Heart right ventricle (tissue), 16 donors: ENCODE measurements at places on chromosomes 12 and 14. TPM values are rescaled to one million over a fixed set of nuclear protein-coding genes. Genes with fewer than 3 reads are reported as not detected.
A peak's percentile ranks its signal among the peaks of the same experiment; 100 is the strongest.

DNA sequence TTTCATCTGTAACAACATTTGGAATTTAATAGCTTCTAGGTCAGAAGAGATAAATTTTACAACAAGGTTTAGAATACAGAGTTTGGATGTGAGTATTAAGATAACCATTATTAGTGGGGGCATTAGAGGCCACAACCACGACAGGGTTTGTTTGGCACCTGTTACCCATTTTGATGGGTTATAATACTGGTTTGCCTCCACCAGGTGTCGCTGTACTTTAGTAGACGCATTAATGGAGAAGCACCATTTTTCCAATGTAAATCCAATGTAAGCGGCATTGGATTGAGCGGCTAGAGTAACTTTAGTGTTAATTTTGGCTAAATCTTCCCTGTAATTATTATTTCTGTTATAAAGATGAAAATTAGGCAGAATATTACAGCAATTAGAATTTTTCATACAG, 136.2 kb downstream of the SLCO1B3 start:
- DNase-seq = no peak
- no peaks in the 10 kb centered on the region for H3K4me1 ChIP-seq
- no peak overlapping the region for H3K4me3 ChIP-seq
- no peaks in the 10 kb centered on the region for H3K36me3 ChIP-seq
- no peaks in the 10 kb centered on the region for H3K27me3 ChIP-seq

DNA sequence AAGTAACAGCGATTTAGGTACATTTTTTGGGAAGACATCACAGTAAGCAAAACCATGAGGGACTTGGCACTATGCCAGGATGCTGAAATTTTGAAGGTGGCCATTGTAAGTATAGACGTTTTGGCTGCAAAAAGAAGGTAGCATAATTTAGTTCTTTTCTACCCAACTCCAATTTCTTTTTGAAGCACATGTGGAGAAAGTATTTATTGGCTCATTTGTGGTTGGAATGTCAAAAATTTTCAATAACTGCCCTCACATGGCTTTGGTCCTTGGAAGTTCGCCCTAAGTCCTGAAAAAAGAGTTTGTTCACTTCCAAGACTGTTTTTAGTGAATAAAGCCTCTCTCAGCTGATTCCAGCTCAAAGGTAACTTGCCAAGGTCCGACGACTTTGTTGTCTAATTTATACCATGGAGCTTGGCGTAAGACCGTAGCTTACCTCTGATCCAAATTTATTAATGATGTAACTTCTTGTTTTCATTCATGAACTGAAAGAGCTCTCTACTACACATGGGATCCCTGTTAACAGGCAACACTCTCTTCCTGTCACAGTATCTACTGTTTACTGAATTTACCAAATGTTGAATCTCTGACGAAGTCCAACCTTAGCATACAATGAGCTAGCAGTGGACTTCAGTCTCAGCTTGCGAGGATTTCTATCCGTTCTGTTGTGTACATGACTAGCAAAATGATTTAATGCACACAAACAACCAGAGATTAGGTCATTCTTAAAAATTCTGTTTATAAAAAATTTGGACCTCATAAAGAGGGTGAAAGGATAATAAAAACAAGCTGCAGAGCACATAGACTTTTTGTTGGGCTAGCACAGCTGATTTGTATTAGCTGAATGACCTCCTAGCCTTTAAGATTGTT, 49.0 kb downstream of the MSRB3 start:
- H3K4me1 ChIP-seq = no peaks in the 10 kb centered on the region
- no peak for DNase-seq
- H3K36me3 ChIP-seq = no peaks in the 10 kb centered on the region

DNA sequence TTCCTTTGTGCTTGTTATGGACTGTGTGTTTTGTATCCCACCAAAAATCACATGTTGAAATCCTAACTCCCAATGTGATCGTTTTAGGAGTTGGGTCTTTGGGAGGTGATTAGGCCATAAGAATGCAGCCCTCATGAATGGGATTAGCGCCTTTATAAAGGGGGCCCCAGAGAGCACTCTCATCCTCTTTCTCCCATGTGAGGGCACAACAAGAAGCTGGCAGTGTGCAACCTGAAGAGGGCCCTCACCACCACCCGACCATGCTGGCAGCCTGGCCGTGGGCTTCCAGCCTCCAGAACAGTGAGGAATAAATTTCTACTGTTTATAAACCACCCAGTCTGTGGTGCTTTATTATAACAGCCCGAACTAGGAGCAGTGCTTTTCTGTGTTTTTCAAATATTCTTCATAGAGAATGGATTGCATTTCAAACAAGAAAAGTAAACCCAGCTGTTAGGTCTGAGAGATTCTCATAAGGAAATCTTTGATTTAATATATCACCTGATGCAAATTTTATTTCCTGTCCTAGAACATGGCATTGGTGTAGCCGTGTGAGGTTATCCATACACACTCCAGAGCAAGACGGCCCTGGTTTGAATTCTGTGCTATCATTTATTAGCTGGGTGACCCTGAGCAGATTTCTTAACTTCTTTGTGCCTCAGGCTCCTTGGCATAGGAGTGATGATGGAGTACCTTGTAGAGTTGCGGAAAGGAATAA, 27.8 kb downstream of the HSPB8 start:
- no peaks in the 10 kb centered on the region for H3K36me3 ChIP-seq
- no peak overlapping the region for H3K4me3 ChIP-seq
- DNase-seq = no peak
- H3K27ac ChIP-seq = peak overlapping the region; percentile 39

The LRRIQ1 gene
- total RNA-seq = 0.11 TPM

GRCh38 chr12:76444408-76444984, 96.3 kb upstream of the BBS10 start:
- H3K4me1 ChIP-seq = peaks cover 32% of the 10 kb centered on the region
- H3K27me3 ChIP-seq = no peaks in the 10 kb centered on the region
- H3K4me3 ChIP-seq = no peak overlapping the region
- H3K27ac ChIP-seq = no peak overlapping the region

GRCh38 chr14:85074955-85075354, 455.0 kb upstream of the FLRT2 start:
- H3K4me3 ChIP-seq = no peak overlapping the region
- H3K27me3 ChIP-seq = no peaks in the 10 kb centered on the region
- H3K27ac ChIP-seq = no peak overlapping the region
- H3K36me3 ChIP-seq = no peaks in the 10 kb centered on the region

The ASCL1 gene
- total RNA-seq = not detected

GRCh38 chr12:29581631-29582030, 84.1 kb upstream of the OVCH1 start:
- no peaks in the 10 kb centered on the region for H3K36me3 ChIP-seq
- H3K27ac ChIP-seq = peak overlapping the region; percentile 42
- no peak for DNase-seq
- no peaks in the 10 kb centered on the region for H3K27me3 ChIP-seq
- peaks cover 61% of the 10 kb centered on the region for H3K4me1 ChIP-seq

DNA sequence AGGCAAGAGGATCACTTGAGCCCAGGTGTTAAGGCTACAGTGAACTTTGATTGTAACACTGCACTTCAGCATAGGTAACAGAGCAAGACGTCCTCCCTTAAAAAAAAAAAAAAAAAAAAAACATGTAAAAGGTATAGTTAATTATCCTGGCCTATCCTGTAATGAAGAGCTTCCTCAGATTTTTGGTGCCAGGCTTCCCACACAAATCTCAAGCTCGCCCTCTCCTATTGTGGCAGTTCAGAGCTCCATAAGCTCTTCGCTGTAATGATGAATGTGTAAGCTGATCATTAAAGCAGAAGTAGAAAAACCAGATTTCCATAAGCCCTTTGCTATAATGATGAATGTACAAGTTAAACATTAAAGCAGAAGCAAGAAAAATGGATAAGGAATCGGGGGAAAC, 2.0 kb upstream of the SLC39A2 start:
- H3K4me1 ChIP-seq = no peaks in the 10 kb centered on the region
- H3K4me3 ChIP-seq = no peak overlapping the region
- H3K36me3 ChIP-seq = peaks cover 56% of the 10 kb centered on the region
- H3K27ac ChIP-seq = no peak overlapping the region

DNA sequence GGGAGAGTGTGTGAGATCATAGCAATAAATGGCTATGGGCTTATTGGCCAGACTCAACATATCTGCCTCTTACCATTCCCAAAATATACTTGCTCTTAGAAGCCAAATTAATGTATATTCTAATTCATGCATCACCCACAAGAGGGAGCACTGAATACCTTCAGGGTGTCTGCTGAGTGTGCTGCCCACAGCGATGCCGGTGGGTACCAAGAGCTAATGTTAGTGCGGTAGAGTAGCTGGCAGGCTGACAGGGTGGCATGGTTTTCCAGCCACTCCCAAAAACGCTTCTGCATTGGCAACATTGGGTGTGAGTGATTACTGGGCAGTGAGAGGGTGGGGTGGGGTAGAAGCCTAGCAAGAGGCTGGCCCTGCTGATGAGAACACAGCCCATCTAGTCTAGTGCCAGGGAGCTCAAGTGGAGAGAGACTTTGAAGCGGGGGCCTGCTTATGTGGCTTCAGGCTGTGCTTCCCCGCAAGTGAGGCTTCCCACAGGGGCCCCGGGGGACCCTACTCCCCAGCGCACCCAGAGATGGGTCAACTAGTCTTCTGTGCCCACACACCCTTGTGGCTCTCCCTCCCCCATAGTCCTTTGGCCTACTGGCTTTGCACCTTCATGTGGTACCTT, 9.2 kb upstream of the PLEKHD1 start:
- no peaks in the 10 kb centered on the region for H3K36me3 ChIP-seq
- H3K4me3 ChIP-seq = no peak overlapping the region
- H3K27ac ChIP-seq = no peak overlapping the region
- no peak for DNase-seq

DNA sequence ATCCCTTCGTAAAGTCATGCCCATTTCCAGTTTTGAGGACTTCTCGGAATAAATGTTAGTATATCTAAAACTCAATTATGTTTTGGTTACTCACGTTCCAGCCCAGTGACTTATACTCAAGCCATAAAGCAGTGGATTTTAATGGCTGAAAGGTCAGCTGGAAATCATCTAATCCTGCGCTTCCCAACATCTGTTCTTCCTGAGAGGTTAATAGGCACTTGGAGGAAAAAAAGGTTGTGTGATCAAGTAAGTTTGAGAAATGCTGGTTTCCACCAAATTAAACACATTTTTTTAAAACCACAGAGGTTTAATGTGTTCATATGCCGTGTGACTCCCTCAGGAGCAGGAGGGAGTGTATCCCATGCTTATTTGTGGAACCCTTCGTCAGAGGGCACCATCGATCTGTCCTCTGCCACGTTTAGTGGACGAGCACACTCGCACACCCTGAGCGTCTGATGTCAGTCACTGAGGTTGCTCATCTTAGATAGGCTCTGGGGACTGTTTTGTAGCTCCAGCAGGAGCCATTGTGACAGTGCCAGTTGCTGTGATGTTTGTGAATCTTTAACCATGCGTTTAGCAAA, 41.4 kb downstream of the FBXL14 start:
- no peak for DNase-seq
- no peaks in the 10 kb centered on the region for H3K4me1 ChIP-seq
- no peak overlapping the region for H3K27ac ChIP-seq
- H3K27me3 ChIP-seq = no peaks in the 10 kb centered on the region
- no peak overlapping the region for H3K4me3 ChIP-seq

GRCh38 chr12:47735649-47736048, 10.4 kb upstream of the ENDOU start:
- peak overlapping the region; percentile 91 for H3K27ac ChIP-seq
- H3K36me3 ChIP-seq = peaks cover 4% of the 10 kb centered on the region
- no peak for DNase-seq
- H3K4me3 ChIP-seq = no peak overlapping the region
- peaks cover 78% of the 10 kb centered on the region for H3K4me1 ChIP-seq

The RNASE3 gene
- not detected for total RNA-seq

- no peaks in the 10 kb centered on the region for H3K27me3 ChIP-seq
- H3K36me3 ChIP-seq = no peaks in the 10 kb centered on the region
- no peak overlapping the region for H3K27ac ChIP-seq
- H3K4me3 ChIP-seq = no peak overlapping the region
- peaks cover 62% of the 10 kb centered on the region for H3K4me1 ChIP-seq
Observed at GRCh38 chr14:75185251-75186040, 9.0 kb upstream of the TMED10 start.

- no peaks in the 10 kb centered on the region for H3K4me1 ChIP-seq
- DNase-seq = no peak
- H3K27ac ChIP-seq = no peak overlapping the region
- H3K27me3 ChIP-seq = no peaks in the 10 kb centered on the region
Observed at GRCh38 chr12:26769611-26770010, 63.4 kb downstream of the ITPR2 start.

- H3K27me3 ChIP-seq = no peaks in the 10 kb centered on the region
- no peak for DNase-seq
- no peaks in the 10 kb centered on the region for H3K36me3 ChIP-seq
- no peaks in the 10 kb centered on the region for H3K4me1 ChIP-seq
Observed at GRCh38 chr14:65847075-65847847, 434.7 kb downstream of the FUT8 start.

DNA sequence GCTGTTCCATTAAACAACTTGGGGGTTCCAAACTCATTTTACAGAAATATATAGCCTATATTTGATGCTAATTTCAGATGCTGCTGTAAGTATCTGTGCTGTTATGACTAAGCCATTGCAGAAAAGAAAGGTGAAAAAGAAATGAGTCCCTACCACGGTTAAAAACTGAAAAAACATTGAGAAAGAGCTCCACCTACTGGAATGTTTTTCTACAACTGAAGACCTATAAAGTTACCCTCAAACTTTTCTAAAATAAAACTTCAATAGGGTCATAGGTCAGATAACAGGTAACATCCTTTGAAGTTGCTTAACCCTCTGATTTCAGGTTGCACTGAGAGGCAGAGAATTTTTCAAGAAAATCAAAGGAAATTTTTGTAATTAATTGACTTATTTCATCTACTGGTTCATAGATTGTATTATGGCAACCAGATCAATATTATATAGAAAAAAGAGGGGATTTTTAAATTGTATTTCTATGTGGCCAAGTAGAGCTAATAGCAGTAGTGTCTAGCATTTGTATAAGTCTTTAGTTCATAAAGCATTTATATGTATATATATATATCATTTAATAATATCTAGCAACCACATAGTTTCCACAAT, 279.9 kb downstream of the RPS29 start:
- no peak for DNase-seq
- no peak overlapping the region for H3K4me3 ChIP-seq
- H3K36me3 ChIP-seq = no peaks in the 10 kb centered on the region
- H3K4me1 ChIP-seq = no peaks in the 10 kb centered on the region
- no peaks in the 10 kb centered on the region for H3K27me3 ChIP-seq

The HOMEZ gene
- total RNA-seq = 7.2 TPM

The C12orf54 gene
- not detected for total RNA-seq

DNA sequence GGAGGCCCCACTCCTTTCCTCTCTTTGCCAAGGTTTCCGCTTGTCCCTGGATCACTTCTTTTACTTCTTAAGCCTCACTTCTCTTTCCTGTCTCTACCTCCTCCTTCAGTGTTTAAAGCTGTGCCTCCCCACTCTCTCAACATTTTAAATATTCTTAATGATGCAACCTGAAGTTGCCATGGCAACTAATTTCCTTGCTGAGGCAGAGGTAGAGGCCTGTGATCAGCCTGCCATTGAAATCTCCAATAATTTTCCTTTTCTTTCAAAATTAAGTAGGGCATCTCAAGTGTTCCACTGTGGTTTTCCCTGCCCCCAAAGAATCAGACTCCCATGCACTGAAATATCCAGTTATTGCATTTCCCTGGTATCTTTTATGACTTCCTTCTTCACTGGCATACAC, 108.6 kb upstream of the VRK1 start:
- H3K4me1 ChIP-seq = no peaks in the 10 kb centered on the region
- no peaks in the 10 kb centered on the region for H3K36me3 ChIP-seq
- no peaks in the 10 kb centered on the region for H3K27me3 ChIP-seq
- no peak overlapping the region for H3K4me3 ChIP-seq
- no peak for DNase-seq

The ACRBP gene
- 2.5 TPM for total RNA-seq

The PGF gene
- total RNA-seq = 6.7 TPM

GRCh38 chr12:54376596-54376995, 7.9 kb downstream of the ZNF385A start:
- peak overlapping the region; percentile 59 for H3K27ac ChIP-seq
- DNase-seq = no peak
- H3K4me1 ChIP-seq = peaks cover 71% of the 10 kb centered on the region
- H3K4me3 ChIP-seq = no peak overlapping the region

The LTB4R gene
- total RNA-seq = 0.90 TPM
